GM19239 (cell line): ENCODE measurements at places on chromosomes 2 and 18.

DNA sequence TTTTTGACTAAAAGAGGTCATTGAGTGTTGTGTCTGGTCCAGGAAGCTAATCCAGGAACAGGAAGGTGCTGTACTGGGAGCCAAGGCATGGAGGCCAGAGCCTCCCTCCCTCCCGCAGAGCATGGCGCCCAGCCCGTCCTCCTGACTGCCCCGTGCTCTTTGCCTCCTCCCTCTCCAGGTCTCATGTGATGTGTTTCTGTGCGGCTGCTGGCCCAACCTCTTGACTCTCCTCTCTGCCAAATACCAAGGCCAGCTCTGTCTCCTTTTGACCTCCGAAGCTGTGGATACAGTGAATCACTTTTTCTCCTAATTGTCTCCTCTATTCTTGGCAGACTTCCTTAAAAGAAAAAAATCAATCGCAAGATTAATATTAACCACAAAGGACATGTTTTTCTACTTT, 284.1 kb downstream of the PHLPP1 start:
- no peak for DNase-seq

- DNase-seq, result no peak
Observed at GRCh38 chr2:228136027-228136426, 45.5 kb downstream of the SPHKAP start.

DNA sequence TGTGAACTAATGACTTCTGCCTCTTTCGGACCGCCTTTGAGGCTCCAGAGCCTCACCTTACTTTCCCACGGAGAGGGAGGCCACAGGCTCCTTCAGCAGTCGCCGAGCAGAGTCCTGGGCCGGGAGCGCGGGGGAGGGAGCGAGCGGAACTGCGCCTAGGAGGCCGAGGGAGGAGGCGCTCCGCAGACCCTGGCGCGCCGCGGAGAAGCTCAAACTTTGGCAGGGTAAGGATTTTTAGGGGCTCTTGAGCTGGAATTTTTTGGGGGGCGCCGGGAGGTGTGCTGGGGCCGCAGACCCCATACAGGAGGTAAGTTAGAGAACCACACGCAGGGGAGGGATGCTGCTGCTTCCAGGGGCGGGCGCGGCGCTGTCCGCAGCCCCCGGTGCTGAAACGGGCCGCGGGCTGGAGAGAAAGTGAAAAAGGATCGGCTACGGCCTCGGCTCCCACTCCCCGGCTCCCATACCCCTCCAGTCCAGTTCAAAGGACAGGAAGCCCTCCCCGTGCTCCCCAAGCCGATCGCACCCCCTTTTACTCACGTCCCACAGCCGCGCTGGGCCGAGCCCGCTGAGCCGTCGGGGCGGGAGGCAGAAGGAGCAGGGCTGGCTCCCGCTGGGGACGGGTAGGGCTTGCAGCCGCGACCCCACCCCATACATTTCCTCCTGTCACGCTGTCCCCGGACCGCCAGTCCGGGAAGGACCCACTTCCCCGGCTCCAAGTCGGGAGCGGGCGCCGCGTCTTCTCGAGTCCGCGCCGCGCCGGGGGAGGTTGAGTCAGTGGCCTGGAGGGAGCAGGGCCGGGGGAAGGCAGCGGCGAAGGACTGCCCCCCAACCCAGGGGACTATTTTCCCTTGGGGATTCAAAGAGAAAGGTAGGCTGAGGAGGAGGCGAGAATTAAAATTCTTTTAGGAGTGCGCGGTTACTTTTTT, at the start of gene CNGA3:
CNGA3 (plus strand) TSS at position 146 of the 926 bp plus-strand sequence. CDS start 23,520 bp downstream, outside the sequence.
- DNase-seq, result no peak

DNA sequence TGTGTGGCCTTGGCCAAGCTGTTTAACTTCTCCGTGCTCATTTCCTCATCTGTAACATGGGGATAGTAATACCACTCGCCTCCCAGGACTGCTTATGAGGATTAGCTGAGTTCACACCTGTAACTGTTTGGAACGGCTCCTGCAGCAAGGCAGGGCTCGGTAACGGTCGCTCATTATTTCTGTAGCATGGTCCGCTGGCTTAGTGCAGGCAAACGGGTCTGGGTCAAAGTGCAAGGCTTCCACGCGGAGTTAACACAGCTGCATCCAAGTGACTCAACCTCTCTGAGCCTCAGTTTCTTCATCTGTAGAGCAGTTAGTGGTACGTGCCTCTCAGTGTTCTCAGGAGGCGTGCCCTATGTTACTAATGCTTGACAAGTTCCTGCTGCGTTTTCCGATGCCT, 94.3 kb upstream of the YWHAQ start:
- no peak for DNase-seq

DNA sequence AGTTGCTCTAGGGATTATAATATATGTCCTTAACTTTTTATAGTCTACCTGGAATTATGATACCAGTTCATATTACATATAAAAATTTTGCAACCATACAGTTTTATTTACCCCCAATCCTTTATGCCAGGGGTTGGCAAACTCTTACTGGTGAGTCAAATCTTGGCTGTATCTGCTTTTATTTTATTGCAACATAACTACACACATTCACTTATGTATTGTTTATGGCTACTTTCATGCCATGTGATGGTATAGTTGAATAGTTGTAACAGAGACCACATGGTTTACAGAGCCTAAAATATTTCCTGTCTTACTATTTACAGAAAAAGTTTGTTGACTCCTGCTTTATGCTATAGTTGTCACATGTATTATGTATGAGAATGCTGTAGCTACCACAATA, 25.8 kb upstream of the DLX2 start:
- no peak for DNase-seq

DNA sequence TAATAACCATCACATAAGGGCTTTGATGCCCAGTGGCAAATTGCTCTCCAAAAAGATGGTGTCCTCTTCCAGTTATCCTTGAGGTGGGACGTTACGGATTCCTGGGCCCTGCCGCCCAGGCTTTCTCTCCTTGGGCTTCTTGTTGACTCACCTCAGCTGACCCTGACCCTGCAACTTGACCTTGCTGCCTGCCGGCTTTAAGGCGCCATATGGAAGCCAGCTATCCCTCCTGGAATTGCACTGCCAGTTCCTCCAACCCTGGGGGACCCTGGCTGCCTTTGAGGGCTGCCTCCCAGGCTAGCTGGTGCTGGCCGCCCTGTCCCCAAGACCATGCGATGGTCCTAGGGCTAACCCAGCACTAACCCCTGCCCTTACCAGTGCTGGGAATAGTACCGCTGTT, 28.3 kb upstream of the B3GNT7 start:
- DNase-seq, result no peak

- DNase-seq, result no peak
Observed at GRCh38 chr18:45525301-45525700, 90.0 kb upstream of the SLC14A2 start.

GRCh38 chr18:65661391-65661790, 89.4 kb upstream of the CDH7 start:
- no peak for DNase-seq

GRCh38 chr2:64789466-64790320, 136.0 kb upstream of the SERTAD2 start:
- no peak for DNase-seq

DNA sequence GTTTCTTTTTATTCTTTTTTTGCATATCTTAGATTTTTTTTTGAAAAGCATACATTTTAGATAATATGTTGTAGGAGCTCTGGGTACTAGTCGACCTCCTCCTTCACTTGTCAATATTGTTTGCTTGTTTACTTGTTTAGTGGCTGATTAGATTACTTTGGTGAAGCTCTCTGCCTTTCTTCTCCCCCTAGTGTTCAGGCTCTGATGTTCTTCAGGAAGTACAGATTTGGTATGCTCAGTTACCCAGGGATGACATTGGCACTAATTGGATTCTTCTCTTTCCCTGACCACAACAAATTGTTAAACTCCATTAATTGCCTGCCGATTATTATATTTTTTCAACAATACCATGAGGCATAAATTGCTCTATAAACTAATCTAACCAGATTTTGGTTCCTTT, 491.2 kb downstream of the SUCLG1 start:
- DNase-seq, result no peak

DNA sequence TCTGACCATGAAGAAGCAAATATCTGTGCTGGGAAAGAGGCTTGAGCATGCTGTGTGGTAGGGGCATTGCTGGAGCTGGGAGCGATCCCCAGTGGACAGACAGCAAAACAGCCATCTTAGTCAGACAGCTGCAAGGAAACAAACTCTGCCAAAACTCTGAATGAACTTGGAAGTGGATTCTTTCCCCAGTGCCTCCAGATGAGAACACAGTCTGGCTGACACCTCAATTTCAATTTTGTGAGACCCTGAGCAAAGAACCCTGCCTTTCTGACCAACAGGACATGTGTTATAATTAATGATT, 23.2 kb upstream of the FAP start:
- no peak for DNase-seq

GRCh38 chr2:191632426-191632825, 45.5 kb upstream of the NABP1 start:
- no peak for DNase-seq

DNA sequence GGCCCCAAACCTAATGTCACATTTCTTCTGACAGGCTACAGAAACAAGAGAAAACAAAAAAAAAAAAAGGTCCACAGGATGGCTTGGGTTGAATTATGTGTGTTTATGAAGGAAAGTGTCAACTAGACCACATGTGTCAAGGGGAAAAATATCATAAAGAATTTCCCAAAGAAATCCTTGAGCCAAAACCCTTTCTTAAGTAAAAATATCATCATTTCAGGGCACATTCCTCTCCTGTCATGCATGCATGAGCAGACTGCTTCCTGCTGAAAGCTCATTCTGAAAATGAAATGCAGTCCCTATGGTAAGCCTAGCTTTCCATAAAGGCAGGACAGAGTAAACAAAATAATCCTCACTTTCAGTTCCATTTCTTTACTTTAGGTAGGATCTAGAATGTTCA, 85.7 kb upstream of the RBBP8 start:
- no peak for DNase-seq

DNA sequence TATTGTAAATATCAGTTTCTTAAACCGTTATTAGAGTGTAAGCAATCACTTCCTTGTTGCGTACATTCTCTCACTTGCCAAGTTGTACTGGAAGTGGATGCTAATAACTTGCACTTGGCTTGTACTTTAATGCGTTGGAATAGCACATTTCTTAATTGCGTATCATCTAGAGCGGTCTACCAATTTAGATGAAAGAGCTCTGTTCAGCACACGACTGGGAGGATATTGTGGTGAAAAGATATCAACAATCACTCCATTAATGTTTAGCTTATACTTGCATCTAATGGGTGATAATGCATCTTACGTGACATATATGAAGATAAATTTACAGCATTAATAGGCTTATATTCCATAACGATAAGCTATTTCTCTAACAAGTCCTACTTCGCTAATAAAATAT, 11.7 kb upstream of the TMEFF2 start:
- DNase-seq, result no peak

DNA sequence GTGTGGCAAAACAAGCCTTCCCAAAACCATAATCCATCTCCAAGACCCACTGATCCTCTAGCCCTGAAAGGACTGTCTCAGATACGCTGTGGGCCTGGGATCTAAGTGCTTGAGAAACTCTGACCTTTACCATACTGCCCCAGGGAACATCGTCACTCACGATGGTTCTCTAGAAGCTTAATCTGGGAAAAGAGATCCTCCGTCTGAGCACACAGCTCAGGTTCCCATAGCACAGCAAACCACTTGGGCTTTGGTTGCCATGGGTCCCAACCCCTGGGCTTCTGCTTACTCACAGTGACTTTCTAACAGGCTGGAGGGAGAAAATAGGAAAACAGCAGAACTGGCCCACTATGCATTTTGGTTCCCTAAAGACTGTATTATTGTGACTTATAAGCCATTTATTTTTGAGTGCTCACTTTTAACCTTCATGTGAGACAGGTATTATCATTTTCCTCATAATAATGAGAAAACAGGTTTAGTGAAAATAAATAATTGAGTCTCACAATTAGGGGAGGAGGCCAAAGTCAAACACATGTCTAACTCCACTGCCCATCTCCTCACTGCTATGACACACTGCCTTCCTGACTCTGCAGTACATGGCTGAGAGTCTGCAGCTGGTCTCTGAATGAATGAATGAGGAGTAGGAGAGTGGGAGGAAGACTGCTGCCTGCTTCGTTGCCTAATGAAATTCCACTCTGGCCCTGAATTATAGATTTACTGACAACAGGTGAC, 46.7 kb downstream of the REEP1 start:
- no peak for DNase-seq
